Caudate nucleus (tissue), 63 donors: ENCODE measurements at places on chromosomes 3 and 15.

DNA sequence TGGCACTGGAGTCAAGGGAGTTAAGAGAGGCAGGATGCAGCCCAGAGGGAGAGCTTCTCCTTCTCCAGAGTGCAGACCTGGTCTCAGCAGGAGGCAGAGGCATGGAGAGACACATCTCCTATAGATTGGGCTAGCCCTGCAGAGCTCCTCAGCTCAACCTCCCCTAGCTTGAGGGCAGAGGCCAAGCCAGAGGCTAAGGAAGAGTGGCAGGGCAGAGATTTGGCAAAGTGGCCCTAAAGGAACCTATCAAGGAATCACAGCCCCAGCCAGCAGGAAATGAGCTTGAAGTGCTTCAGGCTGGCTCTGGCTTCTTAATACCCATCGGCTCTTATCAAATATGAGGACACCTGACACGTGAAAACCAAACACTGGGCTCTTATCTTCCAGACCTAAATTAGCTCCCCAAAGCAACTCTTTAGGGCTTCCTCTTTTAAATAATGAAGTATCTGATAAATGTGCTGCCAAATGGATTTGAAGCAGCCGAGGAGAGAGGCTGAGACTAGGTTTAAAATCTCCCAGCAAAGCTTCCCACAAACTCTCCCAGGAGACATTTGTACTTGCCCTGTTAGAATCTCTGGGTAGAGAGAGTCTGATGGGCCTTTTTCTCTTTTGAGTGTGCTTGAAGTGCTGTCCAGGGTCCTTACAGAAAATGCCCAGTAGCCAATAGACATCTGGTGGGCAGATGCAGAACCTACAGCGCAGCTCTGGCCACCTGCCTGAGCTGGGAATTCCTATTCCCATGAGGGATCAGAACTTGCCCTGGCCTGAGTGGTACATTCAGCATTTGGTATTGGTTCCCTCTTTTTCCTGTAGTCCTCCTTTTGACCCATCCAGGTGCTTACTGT lies 271.4 kb downstream of the CLSTN2 start:
- no peak for DNase-seq

GRCh38 chr15:34933432-34933975 lies 36.0 kb downstream of the AQR start:
- DNase-seq = no peak

GRCh38 chr3:61371123-61371522 lies 119.9 kb upstream of the FHIT start:
- no peak for DNase-seq

DNA sequence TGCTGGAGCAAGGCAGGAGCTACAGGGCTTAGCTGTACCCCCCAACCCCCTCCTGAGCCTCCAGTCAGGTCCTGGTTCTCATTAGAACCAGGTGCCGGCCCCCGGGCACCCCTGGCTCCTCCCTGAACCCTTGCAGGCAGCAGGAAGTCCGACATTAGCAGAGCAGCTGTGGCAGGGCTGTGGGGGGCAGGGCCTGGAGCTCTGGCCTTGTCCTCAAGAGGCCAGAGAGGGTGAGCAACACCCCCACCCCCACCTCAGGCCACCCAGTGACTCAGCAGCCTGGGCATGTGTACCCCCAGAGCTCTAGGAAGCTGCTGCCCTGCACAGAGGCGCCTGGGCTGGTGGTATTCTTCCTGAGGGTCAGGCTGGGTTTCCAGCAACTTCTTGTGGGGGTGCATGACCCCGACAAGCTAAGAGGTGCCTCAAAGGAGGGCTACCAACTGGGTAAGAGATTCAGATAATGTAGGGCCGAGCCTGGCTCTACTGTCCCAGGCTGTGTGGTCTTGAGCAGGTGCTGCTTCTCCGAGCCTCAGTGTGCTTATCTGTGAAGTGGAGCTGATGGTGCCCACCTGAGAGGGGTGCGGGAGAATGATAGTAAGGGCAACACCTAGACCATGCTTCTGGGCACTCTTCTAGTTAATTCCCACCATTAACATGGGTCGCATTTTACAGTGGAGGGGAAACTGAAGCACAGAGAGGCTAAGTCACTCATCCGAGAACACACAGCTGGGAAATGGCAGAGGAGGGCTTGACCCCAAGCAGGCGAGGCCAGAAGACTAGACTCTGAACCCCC lies 16.0 kb downstream of the H1-8 start:
- DNase-seq = no peak

DNA sequence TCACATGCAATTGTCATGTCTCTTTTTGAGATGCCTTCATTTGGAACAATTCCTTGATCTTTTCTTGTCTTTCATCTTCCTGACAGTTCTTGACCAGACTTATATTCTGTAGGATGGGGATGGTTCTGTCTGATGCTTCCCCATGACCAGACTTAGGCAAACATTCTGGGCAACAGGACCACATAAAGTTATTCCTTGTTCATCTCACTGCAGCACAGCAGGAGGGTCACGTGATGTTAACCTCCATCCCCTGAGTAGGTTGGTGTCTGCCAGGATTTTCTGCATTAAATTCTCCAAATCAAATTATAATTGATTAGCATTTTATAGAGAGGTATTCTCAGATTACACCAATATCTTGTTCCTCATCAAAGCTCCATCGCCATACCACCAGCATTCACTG lies 7.8 kb downstream of the DLEC1 start:
- no peak for DNase-seq

GRCh38 chr3:42653560-42654330 lies at the start of gene ZBTB47:
Gene ZBTB47, plus strand, starts transcription at chr3:42653697. Its CDS starts 4,659 bp downstream, at chr3:42658356.
- no peak for DNase-seq

- DNase-seq = no peak
Observed at GRCh38 chr3:190847436-190847835, 15.1 kb downstream of the GMNC start.

DNA sequence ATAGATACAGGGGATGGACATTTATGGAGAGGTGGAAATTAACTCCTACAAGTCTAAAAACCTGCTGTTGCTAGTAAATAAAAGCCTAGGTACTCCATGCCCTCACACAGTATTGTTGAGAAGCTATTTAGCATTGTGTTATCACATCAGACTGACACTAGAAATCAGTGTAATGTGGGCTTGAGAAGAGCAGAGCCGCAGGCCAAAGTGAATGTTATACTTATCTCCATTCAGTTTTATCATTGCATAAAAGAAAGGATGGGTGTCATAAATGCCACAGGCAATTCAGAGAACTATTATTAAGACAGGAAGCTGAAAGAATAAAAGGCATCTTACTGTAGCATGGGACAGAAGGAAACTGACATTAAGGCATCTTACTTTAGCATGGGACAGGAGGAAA lies 13.7 kb upstream of the ISLR start:
- DNase-seq = no peak

- DNase-seq = no peak
Observed at GRCh38 chr15:20355256-20355868, 186.2 kb downstream of the GOLGA6L6 start.

DNA sequence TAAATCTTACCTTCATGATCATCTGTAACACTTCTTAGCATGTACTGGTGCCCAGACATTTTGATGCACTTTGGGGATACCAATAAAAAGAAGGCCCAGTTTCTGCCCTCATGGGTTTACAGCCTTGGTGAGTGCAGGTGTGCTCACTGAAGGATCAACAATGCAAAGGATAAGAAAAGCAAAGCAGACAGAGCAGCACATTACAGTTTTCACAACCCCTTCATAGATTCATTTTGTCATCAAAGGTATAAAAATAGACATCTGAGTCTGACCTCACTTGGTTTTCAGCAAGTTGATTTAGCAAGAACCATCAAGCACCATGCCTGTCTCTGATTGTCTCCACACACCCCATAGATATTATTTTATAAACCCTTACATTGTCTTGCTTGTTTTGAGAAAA lies 77.6 kb downstream of the BFSP2 start:
- no peak for DNase-seq

DNA sequence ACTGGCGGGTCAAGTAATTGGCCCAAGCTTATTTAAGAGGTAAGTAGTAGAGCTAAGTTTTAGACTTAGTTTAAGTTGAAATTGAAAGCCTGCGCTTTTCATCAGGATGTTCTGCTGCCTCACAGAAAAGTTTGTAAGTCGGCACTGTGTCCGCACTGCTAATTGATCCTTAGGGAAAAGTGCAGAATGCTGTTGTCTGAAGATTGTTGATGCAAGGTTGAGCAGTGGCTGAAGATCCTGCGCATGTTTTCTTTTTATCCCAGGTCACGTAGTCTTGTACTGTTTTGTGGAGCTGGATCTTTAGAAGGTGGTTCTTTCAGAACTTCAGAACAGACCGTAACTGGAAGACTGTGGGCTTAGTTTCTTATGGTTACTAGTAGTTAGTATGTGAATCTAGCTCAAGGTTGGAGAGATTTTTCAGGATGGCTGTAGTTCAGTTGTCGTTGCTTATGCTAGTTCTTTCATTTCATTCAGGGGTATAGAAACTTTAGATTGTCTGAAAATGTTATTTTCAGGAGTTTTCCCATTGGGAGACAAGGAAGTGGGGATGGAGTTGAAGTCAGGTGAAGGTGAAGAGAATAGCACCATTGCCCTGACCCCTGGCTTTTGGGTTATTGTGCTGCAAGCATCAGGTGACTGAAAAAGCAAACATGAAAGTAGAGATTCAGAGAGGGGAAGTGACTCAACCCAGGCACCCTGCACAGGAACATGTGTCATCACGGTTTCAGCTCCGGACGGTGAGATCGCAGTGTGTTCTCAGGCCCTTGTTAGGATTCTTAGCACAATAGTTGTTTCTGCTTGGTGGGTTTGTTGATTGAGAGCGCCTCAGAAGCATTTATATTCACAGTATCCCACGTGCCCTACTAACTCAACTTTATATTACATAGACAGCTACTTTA lies 32.8 kb downstream of the AKAP13 start:
- no peak for DNase-seq

GRCh38 chr3:134060561-134061385 lies 31.0 kb upstream of the SLCO2A1 start:
- DNase-seq = no peak

- no peak for DNase-seq
Observed at GRCh38 chr3:24299246-24299805, 195.3 kb downstream of the THRB start.

DNA sequence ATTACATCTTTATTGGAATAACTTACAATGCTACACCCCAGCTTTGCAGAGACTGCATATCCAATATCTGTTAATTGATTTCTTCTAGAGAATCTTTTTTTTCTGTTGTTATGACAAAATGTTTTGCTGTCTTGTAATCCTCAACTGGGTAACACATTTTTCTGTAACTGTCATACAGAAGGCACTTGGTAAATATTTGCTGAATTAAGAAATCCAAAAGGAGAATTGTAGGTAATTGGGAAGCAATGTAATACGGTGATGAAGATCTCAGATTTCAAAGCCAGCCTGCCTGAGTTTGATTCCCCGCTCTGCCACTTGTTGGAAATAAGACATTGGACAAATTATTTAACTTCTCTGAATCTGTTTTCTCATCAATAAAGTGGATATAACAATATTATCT lies 169.1 kb downstream of the WDR72 start:
- DNase-seq = no peak

- DNase-seq = no peak
Observed at GRCh38 chr15:79862191-79862590, 34.6 kb downstream of the MTHFS start.

GRCh38 chr15:35327789-35328188 lies 218.2 kb downstream of the DPH6 start:
- no peak for DNase-seq

DNA sequence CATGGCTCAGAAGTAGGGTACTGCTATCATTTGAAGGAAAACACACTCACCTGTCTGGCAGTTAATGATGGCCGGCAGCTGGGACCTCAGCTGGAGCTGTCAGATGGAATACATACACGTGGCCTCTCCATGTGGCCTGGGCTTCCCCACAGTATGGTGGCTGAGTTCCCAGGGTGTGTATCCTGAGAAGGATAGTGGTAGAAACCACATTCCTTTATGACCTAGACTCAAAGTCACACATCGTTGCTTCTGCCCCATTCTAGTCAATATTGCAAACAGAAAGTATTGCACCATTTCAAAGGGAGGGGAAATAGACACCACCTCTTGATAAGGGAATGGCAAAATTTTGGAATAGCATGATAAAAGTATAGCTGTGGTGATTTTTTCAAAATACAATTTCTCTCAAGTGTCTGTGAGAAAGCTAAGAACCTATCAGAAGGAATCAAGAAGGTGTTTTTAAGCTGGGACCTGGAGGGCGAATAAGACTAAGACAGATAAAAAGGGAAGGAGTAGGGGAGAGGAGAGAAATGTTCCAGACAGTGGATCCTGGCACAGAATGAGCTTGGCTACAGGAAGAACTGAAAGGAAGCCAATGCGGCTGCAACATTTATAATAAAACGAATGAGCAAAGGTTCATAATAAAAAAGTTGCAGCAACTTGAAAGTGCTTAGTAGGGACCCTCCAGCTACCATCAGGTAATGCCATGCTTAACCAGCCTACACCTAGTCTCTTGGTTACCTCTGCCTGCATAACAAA lies 40.1 kb upstream of the GALNT15 start:
- DNase-seq = no peak

DNA sequence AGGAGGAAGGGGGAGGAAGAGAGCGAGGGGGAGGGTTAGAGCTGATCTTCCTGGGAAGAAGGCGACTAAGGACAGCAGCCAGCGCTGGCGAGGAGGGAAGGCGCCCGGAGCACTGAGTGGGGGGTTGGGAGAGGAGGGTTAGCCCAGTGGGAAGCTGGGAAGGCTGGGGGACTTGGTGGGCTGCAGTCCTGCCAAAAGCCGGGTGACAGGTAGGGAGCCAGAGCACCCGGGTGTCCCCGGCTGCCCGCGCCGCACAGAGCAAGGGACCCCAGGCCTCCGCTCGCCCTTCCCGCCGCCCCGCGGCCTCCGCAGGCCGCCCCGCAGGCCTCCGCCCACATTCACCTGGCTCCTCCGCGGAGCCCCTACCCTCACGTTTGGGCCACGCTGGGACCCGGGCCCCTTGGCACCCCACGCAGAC lies 448 bp downstream of the SLC12A8 start:
- no peak for DNase-seq

GRCh38 chr3:11095932-11096265 lies 58.4 kb upstream of the HRH1 start:
- no peak for DNase-seq

GRCh38 chr3:53194210-53195065 lies 33.4 kb downstream of the PRKCD start:
- DNase-seq = no peak

GRCh38 chr15:69522361-69522760 lies 69.7 kb downstream of the RPLP1 start:
- no peak for DNase-seq

- DNase-seq = no peak
Observed at GRCh38 chr3:31312400-31312799, 220.3 kb upstream of the STT3B start.

DNA sequence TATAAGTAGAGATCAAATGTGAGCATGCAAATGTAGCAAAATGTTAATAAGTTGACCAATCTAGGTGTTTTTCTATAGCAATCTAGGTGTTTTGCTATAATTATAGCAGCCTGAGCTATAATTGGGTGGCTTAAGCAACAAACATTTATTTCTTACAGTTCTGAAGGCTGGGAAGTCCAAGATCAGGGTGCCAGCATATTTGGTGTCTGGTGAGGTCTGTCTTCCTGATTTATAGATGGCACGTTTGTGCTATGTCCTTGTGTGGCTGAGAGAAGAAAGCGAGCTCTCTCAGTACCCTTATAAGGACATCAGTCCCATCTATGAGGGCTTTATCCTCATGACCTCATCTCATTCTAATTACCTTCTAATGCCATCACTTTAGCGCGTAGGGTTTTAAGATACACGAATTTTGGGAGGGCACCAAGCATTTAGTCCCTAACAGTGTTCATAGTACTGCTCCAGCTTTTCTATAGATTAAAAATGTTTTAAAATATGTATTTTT lies 171.1 kb downstream of the GHSR start:
- DNase-seq = no peak

- DNase-seq = no peak
Observed at GRCh38 chr3:83122774-83123350, 1361.4 kb upstream of the GBE1 start.

GRCh38 chr3:123071146-123071545 lies 4.3 kb downstream of the PDIA5 start:
- no peak for DNase-seq

- DNase-seq = no peak
Observed at GRCh38 chr15:57567891-57568290, 23.8 kb upstream of the MYZAP start.
